Upper lobe of right lung (tissue), 1 donor: ENCODE measurements at places on chromosomes 6 and 20. TPM values are rescaled to one million over a fixed set of nuclear protein-coding genes. Genes with fewer than 3 reads are reported as not detected.

- no peak for DNase-seq
- H3K27me3 ChIP-seq, result no peaks in the 10 kb centered on the region
- H3K4me1 ChIP-seq, result peaks cover 6% of the 10 kb centered on the region
- H3K36me3 ChIP-seq, result peaks cover 8% of the 10 kb centered on the region
Measured at GRCh38 chr6:144718431-144718830, 433.3 kb downstream of the UTRN start.

GRCh38 chr6:37860226-37860839 lies 40.8 kb downstream of the ZFAND3 start:
- no peak for DNase-seq
- H3K27ac ChIP-seq, result no peak overlapping the region
- no peaks in the 10 kb centered on the region for H3K36me3 ChIP-seq
- H3K4me3 ChIP-seq, result no peak overlapping the region

DNA sequence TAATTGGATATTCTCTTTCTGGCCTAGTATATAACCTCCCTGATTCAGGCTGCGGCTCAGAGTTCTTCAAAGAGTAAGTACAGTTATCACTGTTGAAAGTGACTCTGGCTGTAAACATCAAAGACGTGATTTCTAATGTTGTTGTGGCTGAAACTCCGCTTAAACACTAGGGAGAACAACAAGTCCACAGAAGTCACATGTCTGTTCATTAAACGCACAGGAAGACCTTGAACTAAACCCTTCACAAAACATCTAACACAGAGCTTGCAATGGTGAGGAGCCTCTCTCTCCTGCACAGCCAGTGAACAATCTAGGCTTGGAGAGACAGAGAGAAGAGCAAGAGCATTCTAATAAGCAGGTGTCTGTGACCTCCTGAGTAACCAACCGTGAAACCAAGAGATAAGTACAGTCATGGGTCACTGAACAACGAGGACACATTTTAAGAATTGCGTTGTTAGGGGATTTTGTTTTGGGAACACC lies 249.3 kb downstream of the PRKN start:
- no peaks in the 10 kb centered on the region for H3K36me3 ChIP-seq
- no peaks in the 10 kb centered on the region for H3K27me3 ChIP-seq
- H3K4me1 ChIP-seq, result no peaks in the 10 kb centered on the region
- H3K4me3 ChIP-seq, result no peak overlapping the region

GRCh38 chr6:54595844-54596243 lies 250.7 kb upstream of the FAM83B start:
- no peaks in the 10 kb centered on the region for H3K36me3 ChIP-seq
- no peak overlapping the region for H3K4me3 ChIP-seq
- H3K27ac ChIP-seq, result no peak overlapping the region
- DNase-seq, result no peak
- no peaks in the 10 kb centered on the region for H3K4me1 ChIP-seq

DNA sequence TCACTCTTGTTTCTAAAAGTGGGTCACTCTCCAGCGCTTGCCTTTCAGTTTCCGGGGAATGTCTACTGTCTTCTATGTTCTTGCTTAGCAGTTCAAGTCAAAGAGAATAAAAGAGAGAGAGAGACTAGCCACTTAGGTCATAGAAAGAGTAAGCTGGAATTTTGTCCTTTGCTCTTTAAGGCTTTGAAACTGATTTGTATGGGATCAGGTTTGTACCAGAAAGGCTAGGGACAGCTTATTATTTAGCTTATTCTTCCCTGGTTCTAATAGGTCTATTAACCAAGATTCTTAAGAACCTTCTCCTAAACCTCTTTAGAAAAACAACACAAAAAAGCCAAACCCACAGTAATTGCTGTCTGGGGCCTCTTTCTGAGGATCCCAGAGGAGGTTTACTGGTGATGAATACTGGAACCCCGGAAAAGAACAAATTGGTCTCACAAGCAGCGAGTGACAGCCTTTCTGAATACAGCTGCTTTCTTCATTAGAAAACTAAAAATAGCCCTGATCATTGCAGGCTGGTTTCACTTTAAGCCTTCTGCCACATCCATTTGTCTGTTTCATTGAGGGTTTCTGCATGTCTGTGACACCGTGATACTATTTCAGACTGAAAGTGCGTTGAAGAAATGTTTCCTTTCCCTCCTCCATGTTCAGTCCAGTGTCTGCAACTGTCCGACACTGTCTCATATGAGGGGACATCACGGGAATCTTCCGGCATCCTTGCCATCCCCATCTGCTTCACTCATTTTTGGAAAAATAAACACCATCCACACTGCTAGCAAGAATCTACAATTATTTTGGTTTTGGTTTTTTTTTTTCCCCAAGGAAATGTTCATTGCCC lies 75.1 kb upstream of the ATXN1 start:
- no peaks in the 10 kb centered on the region for H3K36me3 ChIP-seq
- DNase-seq, result no peak
- no peaks in the 10 kb centered on the region for H3K4me1 ChIP-seq

DNA sequence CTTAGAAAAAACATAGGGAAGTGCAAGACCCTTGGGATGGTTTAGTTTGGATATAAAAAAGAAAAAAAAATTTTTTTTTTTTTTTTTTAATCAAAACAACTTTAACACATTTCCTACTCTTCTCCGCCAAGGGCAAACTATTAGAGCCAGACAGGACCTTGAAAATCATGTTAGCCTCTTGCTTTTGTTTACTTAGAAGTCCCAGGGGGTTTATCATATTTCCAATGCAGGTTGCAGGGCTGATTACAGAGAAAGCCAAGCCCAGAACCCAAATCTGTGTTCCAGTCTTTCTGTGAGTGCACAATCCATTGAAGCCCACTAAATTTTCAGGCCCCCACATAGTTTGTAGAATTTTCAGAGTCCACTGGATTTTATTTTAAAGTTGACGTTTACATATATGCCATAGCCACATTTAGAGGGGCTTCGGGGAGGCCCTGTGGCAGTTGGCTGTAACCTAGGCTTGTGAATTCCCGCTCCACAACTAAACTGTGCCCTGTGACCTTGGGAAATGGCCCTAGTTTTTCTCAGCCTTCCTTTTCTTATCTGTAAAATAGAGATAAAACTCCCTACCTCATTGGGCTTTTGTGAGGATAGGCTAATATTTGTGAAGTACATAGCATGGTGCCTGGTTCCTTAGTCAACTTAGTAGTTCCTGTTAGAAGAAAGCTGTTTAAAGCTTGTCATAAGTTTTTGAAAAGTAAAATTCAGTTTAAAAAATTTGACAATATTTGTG lies 55.7 kb downstream of the NCOA7 start:
- H3K4me3 ChIP-seq, result no peak overlapping the region
- no peaks in the 10 kb centered on the region for H3K36me3 ChIP-seq
- DNase-seq, result no peak

DNA sequence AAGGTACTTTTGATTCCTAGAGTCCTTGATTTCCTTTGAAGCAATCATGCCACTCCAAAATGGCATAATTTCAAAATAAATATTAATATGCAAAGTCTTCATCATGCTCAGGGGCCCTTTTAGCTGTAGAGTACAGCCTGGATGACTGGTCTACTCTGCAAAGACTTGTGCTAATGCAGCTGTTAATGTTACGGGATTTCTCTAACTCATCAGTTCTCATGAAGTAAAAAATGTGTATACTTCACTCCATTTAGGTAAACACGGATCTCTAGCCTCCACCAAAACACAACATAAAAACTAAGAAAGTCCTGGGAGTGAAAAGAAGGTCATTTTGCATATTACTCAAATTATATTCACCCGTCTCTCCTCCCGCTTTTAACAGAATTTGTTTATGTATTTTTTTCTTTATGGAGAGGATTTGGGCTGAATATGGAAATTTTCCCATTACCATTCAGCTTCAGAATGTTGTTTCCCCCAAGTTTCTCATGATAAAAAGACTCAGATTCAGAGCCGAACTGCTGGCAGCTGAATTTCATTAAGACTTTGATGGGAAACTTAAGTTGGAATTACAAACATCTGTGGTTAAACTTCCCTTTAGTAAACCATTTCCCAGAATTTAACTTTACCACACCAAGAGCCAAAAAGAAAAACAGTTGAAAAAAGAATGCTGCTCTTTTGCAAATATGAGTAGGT lies 8.7 kb downstream of the LAMA4 start:
- no peak overlapping the region for H3K4me3 ChIP-seq
- DNase-seq, result no peak
- H3K4me1 ChIP-seq, result peaks cover 14% of the 10 kb centered on the region
- no peaks in the 10 kb centered on the region for H3K36me3 ChIP-seq
- no peaks in the 10 kb centered on the region for H3K27me3 ChIP-seq
- H3K27ac ChIP-seq, result peak overlapping the region; percentile 45

GRCh38 chr6:84027340-84028181 lies 6.0 kb upstream of the MRAP2 start:
- H3K4me3 ChIP-seq, result no peak overlapping the region
- DNase-seq, result no peak
- no peaks in the 10 kb centered on the region for H3K36me3 ChIP-seq
- no peaks in the 10 kb centered on the region for H3K27me3 ChIP-seq

DNA sequence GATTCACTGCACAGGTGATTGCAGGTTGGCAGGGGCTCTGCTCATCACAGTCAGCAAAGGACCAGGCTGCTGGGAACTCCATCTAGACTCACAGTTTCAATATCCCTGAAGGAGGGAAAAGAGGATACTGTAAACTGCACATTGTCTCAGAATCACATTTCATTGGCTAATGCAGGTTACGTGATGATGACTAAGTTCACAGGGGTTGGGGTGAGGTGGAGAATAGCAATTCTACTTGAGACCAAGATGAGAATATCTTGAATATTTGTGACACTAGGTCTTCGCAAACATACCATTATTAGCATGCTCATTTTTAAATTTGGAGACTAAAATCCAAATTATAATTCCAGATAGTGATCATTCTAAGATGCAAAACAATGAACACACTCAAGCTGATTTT lies 208.5 kb upstream of the CITED2 start:
- no peak for DNase-seq
- no peaks in the 10 kb centered on the region for H3K27me3 ChIP-seq
- no peak overlapping the region for H3K27ac ChIP-seq
- H3K4me3 ChIP-seq, result no peak overlapping the region
- no peaks in the 10 kb centered on the region for H3K36me3 ChIP-seq

DNA sequence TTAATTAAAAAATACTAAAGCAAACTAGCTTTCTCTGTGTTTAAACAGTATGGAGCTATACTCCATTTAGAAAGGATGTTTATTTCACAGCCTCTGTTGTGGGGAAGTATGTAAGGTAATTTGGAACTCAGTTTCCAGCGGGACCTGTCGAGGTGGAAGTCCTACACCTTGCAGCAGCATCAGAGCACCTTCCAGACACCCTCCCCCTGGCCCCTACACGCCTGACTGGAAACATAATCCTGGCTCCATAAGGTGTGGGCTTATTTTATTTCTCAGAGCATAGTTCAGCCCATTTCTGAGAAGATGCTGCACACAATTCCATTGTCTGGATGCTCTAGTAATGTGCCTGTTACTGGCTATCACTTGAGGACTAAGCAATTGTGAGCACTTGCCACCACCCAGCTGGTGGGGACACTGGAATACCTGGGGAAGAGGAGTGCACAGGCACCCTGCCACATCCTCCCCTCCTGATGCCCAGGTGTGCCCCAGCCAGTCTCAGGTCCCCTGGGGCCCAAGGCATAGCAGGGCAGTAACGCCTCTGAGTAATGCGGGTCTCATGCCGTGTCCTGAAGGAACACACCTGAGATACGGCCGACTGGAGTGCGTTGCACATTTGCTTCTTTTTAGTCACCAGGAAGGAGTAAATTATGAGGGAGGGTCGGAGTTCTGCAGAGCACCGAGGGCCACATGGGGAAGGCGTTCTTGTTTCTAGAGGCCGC lies 556.5 kb downstream of the QKI start:
- H3K27me3 ChIP-seq, result no peaks in the 10 kb centered on the region
- H3K27ac ChIP-seq, result no peak overlapping the region
- DNase-seq, result no peak
- no peaks in the 10 kb centered on the region for H3K36me3 ChIP-seq
- no peak overlapping the region for H3K4me3 ChIP-seq

DNA sequence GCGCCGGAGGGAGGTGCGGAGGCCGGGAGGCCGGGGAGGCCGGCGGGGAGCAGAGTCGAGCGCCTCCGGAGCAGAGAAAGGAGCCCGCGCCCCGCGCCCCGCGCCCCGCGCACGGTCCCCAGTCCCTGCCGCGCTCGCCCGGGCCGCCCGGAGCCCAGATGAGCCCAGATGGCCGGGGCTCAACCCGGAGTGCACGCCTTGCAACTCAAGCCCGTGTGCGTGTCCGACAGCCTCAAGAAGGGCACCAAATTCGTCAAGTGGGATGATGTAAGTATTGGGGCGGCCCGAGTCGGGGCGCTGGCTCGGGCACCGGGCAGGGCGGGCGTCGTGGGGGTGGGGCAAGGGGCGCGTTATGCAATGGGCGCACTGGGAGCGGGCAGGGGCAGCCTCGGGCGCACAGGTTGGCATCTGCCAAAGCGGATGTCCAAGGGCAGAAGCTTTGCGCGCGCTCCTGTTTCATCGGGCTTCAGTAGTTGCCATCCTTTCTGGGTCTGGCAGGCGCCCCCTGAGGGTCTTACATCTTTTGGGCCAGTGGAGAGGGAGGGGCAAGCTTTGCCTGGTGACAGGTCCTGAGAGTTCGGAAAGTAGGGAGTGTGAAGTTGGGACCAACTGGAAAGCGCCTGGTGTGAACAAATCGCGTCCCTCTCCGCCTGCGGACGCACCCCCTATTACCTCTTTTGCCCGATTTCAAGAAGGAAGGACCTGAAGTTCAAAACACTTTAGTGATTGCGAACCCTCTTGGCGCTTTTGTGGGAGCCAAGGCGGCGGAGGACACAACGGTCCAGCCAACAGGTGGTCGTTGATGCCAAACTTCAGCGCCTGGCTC lies 631 bp downstream of the PLCB1 start:
- no peaks in the 10 kb centered on the region for H3K36me3 ChIP-seq
- H3K27me3 ChIP-seq, result peaks cover 17% of the 10 kb centered on the region
- peak overlapping the region; percentile 48 for H3K27ac ChIP-seq
- peaks cover 15% of the 10 kb centered on the region for H3K4me1 ChIP-seq
- H3K4me3 ChIP-seq, result peak overlapping the region; percentile 57

GGT7 gene
- total RNA-seq, result 20.6 TPM
